Esophagus squamous epithelium (tissue), 5 donors: ENCODE measurements at places on chromosomes 3 and 15. TPM values are rescaled to one million over a fixed set of nuclear protein-coding genes. Genes with fewer than 3 reads are reported as not detected.

DNA sequence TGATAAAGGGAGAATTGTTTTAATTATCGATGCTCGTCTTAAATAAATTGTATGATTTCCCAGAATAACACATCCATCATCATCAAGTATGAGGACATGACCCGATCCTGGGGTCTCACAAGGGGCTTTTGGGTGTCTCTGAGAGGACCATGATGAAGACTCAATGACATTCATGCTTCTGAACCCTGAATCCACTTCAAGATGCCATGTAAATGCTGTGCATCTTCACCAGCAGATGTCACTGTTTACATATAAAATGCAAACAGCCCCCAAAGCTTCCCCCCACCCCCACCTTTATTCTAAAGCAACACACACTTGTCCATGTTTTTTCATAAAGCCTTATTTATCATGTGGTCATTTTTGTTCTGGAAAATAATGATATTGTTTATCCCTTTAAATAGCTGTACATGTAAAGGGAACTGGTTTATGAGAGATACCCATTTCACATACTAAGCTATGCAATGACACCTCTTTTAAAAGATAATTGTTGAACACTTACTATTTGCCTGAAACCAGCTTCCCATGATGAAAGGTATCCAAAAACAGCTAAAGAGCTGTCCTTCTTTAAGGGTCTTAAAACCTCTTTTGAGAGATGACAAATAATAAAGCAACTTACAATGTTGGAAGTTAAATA, 69.7 kb upstream of the UBE3A start:
- DNase-seq: no peak

DNA sequence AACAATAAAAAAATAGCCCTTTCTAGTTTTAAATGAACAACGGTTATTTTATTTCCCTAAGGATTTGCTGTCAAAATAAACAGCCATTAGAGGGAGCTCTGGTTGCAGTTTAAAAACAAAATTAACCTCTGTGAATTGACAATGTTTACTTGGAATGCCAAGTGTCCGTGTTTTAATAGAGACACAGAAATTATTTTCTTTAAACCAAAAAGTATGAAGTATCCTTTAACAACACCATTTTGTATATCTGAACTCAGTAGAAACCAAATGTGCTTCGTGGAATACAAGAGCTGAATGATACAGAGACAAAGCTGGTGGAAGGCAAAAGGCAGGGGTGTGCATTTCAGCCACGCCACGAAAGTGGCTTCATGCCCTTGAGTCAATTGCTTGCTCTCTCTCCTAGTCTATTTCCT, 74.4 kb downstream of the MOBP start:
- no peak for DNase-seq

DNA sequence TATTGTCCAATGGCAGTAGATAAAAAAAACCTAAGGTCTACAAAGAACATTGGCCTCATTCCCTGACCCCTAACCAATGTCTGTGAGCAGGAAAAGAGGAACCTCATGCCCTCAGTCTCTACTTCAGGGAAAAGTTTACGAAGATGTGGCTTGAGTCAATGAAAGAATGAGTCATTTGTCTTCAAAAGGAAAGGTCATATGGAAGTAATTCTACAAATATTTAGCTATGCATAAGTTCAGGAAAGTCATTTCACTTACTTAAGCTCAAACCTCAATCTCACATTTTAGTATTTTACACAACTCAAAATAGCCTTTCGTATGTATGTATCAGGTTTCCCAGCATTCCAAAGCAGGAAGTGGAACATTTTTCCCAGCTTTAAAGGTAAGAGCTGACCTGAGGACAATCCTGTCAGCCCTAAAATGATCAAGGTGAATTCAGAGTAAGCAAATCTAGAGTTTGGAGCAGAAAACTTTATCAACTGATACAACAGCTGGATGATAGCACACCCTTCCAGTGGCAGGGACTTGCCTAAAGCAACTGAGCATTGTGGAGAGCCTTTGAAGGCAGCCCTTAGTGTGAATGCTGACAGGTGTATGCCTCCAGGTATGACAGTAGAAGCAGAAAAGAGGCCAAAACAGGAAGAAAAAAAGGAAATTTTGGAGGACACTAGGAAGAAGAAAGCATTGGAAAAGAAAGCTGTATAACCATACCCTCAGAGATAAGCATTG, 53.9 kb upstream of the ACKR4 start:
- DNase-seq: no peak

GRCh38 chr15:85897207-85897894, 102.6 kb upstream of the KLHL25 start:
- DNase-seq: no peak

Gene GNAI2
- total RNA-seq: 39.8 TPM

DNA sequence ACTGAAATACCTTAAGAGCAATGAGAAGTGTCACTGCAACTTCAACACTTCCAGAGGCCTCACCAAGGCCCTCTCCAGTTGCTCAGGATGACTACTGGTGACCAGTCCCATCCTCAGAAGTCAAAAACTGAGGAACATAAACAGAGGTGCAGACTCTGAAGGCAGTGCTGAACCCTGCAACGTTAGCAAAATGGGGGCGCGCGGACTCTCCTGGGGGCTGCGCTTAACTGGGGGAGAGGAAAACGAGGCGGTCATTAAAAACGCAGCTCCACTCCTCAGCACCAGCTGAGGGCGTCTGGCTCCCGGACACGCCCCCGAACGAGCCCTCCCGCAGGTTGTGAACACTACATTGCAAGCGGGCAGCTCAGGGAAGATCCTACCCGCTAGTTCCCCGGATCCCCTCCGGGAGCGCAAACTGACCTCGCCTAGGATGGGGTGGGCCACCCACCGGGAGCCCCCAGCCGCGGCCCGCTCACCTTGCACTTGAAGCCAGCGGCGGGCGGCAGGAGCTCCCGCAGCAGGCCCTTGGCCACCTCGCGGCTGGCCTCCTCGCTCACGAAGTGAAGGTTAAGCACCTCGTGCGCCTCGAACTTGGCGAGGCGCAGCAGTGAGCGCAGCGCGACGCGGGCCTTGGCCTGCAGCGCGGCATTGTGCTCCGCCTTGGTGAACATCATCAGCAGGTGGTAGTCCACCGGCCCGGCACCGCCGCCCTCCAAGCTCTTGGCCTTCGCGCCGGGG, 711 bp downstream of the XXYLT1 start:
- no peak for DNase-seq

Gene PPM1M
- 25.6 TPM for total RNA-seq
